ENCODE measurements at places on chromosomes 16 and 17.

GRCh38 chr17:79500745-79501618, 109.9 kb downstream of the RBFOX3 start:
- peak; percentile 93 for DNase-seq

- no peak for DNase-seq
Observed at GRCh38 chr16:19210280-19210924, 42.4 kb downstream of the SYT17 start.

DNA sequence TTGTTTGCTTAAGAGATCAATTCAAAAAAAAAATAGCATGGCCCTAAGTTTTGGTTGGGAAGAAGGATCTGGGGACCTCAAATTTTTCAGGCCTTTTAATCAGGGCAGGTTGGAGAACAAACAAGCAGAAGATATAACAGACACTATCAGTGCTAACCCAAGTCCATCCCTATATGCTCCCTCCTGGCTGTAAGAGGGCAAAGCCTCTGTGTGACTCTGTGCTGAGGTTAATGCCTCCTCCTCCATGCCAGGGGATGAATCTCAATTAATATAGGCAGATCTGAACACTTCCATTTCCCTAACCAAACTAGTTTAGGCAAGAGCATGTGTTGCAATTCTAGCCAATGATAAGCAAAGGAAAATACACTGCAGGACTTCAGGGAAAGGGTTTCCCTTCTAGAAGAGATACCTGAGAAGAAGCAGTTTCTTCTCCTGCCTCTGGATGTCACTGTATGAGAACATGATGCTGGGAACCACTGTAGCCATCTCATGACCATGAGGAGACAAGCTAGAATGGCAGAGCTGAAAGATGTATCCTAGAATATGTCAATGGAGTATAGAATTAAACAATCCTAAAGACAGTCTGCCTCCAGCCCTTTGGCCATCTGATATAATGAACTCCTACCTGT, 76.0 kb downstream of the CHD9NB start:
- DNase-seq: no peak

- DNase-seq: no peak
Observed at GRCh38 chr17:17139972-17140589, 66.1 kb downstream of the PLD6 start.

GRCh38 chr16:87966064-87966645, 14.9 kb downstream of the BANP start:
- DNase-seq: no peak

DNA sequence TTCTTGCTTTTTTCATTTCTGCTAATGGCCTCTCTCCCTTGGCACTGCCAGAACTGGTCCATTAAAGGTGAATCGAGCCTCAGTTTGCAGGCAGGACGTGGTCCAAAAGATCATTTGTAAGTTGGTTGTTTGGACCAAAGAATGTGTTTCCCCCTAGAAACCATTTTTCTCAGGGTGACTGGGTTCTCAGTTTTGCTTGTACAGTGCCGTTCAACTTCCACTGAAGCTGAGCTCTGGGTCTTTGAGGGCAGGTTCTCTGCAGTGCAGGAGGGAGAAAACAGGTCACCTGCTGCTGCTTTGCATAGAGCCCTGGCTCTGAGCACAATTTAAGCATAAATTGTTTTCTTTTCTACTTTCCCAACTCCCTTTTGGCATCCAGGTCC, 9.0 kb upstream of the AMZ2 start:
- no peak for DNase-seq
